ENCODE measurements at places on chromosomes 6 and 20.

GRCh38 chr6:116265041-116265829, 11.4 kb upstream of the TSPYL4 start:
- no peak for DNase-seq

DNA sequence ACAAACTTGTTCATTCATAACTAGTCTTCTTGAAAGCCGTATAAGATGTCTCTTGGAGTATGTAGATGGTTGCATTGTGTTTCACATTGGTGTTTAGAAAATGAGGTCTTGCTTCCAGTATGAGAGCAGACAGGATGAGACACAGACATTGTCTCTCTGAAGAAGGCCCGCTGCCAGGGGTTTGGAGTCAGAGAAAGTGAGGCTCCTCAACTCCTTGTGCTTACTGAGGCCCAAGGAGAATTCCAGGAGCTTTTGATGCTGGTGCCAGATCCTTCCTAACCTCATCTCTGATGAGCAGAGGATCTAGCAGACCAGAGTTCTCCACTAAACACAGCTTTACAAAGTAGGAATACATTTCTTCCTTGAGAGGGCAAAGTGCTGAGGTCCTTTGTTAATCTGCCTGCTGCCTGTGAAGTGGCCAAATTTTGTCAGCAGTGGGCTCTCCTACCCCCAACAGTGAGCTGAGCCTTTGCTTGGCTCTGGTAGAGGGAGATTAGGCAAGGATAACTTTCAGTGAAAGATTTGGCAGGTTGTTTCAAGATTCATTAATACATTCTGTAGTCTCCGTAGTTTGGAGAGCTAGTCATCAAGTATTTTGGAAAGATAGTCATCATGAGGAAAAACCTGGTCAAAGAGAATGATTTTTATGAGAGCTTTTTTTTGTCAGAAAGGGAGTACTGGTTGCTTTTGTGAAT, 9.7 kb downstream of the MAPRE1 start:
- DNase-seq: no peak

DNA sequence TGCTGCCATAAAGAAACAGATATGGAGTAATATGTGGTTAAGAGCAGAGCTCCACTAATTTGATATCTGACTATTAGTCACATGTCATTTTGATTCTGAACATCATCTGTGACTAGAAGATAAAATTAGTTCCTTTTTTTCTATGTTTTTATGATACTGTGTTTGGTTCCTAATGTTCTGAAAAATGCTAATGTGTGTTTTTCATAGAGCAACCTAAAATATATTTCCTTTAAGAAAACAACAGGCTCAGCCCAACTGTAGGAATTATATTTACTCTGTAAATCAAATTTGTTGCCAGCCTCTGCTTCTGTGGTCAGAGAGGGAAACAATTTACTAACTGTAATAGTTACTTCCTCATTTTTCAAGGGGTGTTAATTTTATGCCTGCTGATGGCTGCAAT, 33.3 kb upstream of the TXLNB start:
- DNase-seq: no peak

GRCh38 chr6:96420294-96420693, 101.3 kb upstream of the UFL1 start:
- DNase-seq: no peak

DNA sequence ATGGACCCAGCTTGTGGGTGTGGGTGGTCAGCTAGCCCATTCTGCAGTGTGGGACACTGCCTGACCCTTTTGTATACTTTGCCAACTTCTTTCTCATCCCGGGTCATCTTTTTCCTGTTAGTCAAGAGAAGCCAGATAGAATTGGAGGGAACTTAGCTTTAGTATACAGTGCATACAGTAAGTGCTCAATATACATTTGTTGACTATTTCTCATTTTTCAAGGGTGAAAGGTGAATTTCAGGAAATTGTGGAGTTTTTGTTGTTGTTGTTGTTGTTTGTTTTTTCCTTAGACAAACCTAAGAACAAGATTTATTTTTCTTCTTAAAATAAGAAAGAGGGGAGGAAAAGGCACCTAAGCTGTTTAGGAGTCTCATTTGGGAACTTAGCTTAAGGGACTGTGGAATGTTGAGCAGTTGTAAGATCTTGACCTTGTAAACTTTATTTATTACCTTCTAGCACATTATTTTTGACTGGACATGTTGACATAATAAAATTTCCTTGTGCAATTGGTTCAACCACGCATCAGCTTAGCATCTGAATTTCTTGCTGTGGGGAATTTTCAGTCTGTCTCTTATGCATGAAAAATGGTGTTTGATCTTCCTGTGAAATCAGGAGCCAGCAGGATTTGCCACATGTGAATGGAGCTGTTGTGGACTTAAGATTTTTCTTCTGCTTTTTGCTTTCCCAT, 113.6 kb downstream of the ARID1B start:
- DNase-seq: peak; percentile 17

All from lung microvascular endothelial cell (primary cell).